NCI-H1436 treated with DMSO at 0.1 percent for 48 hours (cell line): ENCODE measurements at places on chromosomes 5 and 9.

- no peak for DNase-seq
These were observed 128.0 kb upstream of the EPB41L4A start for GRCh38 chr5:112546946-112547592.

DNA sequence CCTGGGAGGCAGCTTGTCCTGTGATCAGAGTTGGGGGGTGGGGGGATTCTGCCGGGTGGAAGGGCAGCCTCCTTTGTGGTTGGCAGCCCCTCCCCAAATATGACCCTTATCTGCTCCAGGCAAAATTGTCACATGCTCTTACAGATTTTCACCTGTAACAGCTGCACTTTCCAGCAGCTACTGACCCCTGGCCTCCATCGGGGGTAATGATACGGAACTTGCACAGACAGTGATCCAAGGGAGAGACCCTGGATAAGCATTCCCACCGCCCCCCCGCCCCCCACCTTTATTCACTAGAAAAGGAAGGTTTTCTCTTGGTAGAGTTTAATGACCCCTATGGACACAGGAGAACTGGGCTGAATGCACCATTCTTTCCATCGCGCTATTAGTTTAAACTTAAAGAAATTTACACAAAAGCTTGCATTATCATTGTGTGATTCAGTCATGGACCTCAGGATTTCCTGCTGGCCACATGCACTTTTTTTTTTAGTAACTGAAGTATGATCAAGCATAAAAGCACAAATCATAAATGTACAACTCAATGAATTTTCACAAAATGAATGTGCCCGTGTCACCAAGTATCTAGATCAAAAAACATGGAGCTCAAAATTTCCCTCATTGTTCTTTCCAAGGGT, 10.7 kb upstream of the ZBTB34 start:
- no peak for DNase-seq

DNA sequence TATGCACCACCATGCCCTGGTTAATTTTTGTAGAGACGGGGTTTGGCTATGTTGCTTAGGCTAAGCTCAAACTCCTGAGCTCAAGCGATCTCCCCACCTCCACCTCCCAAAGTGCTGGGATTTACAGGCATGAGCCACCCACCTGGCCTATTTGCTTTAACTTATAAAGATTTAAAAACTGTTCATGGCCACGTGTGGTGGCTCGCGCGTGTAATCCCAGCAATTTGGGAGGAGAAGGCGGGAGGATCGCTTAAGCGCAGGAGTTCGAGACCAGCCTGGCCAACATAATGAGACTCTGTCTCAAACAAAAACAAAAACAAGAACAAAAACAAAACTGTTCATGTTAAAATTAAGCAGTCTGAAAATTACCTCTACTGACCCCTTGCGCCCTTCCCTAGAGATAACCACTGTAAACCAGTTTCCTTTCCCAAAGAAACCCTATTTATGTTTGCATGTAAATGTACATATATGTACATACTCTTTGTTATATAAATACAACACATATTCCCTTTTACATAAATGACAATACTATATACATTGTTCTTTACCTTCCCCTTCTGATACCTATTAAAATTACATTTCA, 1.5 kb downstream of the AK6 start:
- DNase-seq: no peak

GRCh38 chr5:37249815-37250164, 614 bp upstream of the CPLANE1 start:
- no peak for DNase-seq
